ENCODE measurements at places on chromosomes 7 and 10. TPM values are rescaled to one million over a fixed set of nuclear protein-coding genes. Genes with fewer than 3 reads are reported as not detected.

Gene SNCG
- total RNA-seq, result 69.4 TPM

Gene OR13A1
- under 0.01 TPM for total RNA-seq

Gene SLC18A3
- not detected for total RNA-seq

Gene GPNMB
- 264 TPM for total RNA-seq

Gene ACTL6B
- total RNA-seq, result not detected

Gene ARMC3
- total RNA-seq, result not detected

Gene SLC29A3
- total RNA-seq, result 1.4 TPM

Gene UBE2D1
- 8.5 TPM for total RNA-seq

Gene NUTM2B
- total RNA-seq, result 0.16 TPM

Gene FKBP6
- total RNA-seq, result not detected

Gene RADIL
- 0.26 TPM for total RNA-seq

Gene NKX6-2
- not detected for total RNA-seq

Gene RTKN2
- 0.47 TPM for total RNA-seq

Gene CPA4
- total RNA-seq, result 2.7 TPM

Gene CDK1
- total RNA-seq, result 0.94 TPM

Gene VSIR
- 19.2 TPM for total RNA-seq

Gene SMO
- 8.7 TPM for total RNA-seq

Gene SLC13A1
- not detected for total RNA-seq

Gene CALD1
- 221 TPM for total RNA-seq

Gene FAM13C
- total RNA-seq, result 5.7 TPM

Gene SDK1
- total RNA-seq, result 1.4 TPM

Gene EIF5AL1
- total RNA-seq, result 0.09 TPM

Gene CHN2
- total RNA-seq, result 0.09 TPM

Gene IL2RA
- total RNA-seq, result not detected

Gene KEL
- not detected for total RNA-seq

Gene CCDC172
- not detected for total RNA-seq

Gene TMEM130
- 1.3 TPM for total RNA-seq

Gene TEX36
- total RNA-seq, result not detected

Gene PTF1A
- total RNA-seq, result not detected

Gene PDCD11
- total RNA-seq, result 21.6 TPM

Gene TAS2R5
- 0.43 TPM for total RNA-seq

Gene MSS51
- total RNA-seq, result 1.1 TPM

Gene CPED1
- total RNA-seq, result 36.9 TPM

Gene AKR1C2
- total RNA-seq, result 48.6 TPM

Gene HMX2
- not detected for total RNA-seq

Gene DLG5
- total RNA-seq, result 33.9 TPM

Gene SORBS1
- 0.16 TPM for total RNA-seq

Gene FAM237B
- total RNA-seq, result not detected

Gene GIMAP4
- total RNA-seq, result not detected

Gene ADCY1
- 3.2 TPM for total RNA-seq

Gene FAM25A
- not detected for total RNA-seq

Gene CAV2
- total RNA-seq, result 35.8 TPM
